HEK293T (cell line): ENCODE measurements at places on chromosomes 11 and 22.
A peak's percentile ranks its signal among the peaks of the same experiment; 100 is the strongest.

DNA sequence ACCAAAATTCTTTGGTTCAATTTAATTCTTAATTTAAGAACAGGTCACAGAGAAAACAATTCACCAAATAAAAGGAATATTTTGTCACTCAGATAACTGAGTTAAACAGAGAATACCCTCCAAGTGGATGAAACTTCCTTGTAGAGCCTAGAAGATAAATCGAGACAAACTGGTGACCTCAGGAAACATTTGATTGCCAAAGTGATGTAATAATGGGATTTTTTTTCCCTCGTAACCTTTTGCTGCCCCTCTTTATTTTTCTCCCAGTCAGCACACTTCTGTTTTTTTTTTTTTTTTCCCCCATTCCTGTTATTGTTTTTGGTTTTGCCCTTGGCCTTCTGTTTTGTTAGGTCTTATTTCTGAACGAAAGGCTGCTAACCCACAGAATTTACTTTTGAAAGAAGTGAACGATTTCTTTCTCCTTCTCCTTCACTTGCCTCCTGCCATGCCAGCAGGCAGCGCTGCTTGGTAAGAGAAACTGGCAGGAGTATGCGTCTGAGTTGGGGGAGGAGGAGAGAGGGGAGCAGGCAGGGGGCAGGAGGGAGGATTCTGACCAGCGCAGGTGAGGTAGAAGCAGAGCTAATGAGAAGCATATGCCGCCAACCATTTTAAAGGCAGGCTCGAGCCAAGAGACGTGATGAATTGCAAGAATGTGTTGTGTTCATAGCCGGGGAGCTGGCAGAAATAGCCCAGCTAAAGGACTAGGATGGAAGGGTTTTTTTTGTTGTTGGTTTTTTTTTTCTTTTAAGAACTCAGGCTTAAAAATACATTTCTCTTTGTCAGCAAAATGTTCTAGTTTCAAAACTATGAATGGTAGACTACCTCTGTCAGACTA, 121.9 kb upstream of the MTMR2 start:
- no peak for DNase-seq

DNA sequence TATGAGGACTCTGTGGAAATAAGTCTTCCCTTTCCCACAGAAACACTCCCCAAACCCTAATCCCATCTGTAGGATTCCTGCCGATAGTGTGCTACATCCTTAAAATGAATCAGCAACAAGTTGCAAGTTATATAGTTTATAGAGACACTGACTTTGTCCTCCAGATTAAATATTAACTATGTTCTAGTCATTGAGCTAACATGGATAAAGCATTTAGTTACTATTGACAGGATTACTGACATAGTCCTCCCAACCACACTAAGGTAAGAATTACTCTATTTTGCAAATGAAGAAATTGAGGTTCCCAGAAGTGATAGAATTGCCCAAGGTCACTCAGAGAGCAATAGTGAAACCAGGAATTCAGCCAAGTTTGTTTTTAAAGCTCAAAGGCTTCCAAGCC, 1.9 kb downstream of the OR52M1 start:
- no peak for DNase-seq

GRCh38 chr11:72721689-72722049, 30.5 kb downstream of the ARAP1 start:
- DNase-seq, result peak; percentile 32

DNA sequence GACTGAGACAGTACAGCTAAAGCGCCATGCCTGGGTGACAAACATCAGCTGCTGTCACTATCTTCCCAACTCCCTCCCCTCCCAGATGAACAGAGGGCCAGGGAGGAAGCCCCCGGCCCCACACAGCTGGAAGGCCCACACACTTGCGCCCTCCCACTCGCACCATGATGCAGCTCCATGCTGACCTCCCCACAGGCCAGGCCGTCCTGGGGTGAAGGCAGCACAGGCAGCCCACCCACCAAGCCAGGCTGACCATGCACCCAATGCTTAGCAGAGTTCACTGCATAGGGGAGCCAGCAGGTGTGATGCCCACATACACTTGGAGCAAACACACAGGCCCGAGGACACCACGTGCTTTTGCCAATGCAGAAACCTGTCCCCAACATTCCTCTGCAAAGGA, 22.1 kb downstream of the LRFN4 start:
- no peak for DNase-seq

GRCh38 chr11:62147545-62147944, 23.7 kb downstream of the INCENP start:
- no peak for DNase-seq

- no peak for DNase-seq
Measured at GRCh38 chr11:70169127-70169526, 34.0 kb upstream of the FADD start.

DNA sequence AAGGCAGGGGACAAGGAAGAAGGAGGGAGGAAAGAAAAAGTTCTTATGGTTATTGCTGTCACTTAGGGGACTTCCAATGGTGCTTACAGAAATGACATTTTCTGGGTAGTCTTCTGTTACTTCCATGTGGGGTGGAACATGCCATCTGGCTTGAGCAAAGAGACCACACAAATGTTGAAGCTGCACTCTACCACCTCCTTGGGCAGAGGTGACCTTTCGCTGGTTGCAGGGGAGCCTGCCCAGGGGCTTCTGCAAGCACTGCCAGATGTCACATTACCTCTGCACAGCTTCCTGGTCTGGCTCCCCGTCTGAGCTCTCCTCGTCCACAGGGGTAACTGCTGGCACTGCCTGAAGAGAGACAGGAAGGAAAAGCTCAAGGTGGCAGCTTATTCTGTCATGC, 32.6 kb upstream of the APOA1 start:
- no peak for DNase-seq

DNA sequence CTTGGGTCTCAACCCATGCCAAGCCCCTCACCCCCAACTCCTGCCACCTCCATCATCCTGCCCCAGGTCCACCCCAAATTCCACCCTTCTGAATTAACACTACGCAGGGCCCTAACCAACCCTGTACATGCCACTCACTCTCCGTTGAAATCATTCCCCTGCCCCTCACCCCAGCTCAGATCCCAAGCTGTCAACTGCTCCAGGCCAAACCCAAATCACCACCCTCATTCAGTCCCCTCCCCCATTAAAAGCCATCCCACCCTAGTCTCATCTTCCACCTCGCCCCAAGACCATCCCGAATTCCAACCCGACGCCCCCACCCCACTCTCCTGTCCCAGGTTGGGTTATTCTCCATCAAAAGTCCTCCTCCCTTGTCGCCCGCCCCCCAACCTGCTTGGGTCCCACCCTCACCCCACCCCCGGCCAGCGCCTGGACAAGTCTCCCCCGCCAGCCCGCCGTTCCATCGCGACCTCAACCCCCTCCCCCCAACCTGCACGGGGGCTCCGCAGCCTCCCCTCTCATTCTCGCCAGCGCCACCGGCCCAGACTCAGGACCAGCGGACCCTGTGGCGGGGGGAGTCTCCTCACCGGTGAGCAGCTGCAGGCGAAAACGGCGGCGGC, 466 bp downstream of the FAM168A start:
- DNase-seq, result peak; percentile 10

DNA sequence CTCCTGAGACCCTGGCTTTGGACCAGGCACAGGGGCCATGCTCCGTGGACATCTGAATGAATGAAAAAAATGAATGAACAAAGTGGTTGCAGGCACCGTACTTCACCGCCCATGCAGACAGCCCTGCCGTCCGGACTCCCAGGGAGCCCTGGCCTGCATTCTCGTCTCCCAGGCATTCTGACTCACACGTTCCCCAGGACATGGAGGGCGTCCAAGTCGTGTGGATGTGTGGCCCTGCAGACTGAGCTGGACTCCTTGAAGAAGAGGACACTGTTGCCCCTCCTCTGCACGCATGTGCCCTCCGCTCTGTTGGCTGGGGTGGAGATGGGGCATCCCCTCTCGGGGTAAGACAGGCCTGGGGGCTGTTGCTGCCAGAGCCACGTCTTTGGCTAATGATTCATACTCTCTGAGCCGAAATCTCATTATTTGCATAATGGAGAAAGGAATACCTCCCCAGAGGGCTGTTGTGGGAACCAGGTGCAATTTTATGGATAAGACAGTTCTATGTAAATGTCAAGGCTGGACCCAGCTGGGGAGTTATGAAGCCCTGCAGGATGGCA, 49.7 kb downstream of the RTL6 start:
- no peak for DNase-seq

- no peak for DNase-seq
Measured at GRCh38 chr11:129930296-129930695, 34.9 kb upstream of the NFRKB start.

DNA sequence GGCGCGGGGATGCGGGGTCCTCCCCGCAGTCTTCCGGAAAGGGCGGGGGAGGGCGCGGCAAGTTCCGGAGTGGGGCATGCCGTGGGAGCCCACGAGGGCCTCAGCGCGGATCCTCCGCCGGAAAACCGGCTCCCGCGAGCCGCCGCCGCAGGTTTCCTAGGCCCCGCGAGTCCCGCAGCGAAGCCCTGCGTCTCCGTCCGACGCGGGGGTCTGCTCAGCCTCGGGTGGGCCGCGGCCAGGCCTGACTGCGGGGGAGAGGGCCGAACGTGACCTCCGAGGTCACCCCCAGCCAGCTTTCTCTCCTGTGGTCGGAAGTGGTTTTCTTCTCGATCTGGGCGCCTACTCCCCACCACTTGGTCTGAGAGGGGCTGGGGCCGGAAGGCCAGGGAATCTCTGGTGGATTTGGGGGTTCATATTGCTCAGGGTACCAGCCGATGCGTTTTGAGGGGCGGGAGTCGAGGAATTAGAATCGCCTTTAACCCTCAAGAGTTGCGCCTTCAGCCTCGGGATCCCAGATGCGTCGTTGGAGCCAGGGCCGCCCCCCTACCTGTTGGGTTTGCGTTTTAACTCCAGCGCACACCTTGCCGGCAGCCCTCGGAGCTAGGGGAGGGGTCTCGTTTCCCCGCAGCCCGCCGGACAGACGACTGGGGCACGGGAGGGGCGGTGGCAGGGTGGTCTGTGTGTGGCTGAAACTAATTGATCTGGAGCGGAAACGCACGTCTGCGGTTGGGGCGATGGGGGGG, 3.6 kb upstream of the CCND1 start:
- DNase-seq, result no peak

DNA sequence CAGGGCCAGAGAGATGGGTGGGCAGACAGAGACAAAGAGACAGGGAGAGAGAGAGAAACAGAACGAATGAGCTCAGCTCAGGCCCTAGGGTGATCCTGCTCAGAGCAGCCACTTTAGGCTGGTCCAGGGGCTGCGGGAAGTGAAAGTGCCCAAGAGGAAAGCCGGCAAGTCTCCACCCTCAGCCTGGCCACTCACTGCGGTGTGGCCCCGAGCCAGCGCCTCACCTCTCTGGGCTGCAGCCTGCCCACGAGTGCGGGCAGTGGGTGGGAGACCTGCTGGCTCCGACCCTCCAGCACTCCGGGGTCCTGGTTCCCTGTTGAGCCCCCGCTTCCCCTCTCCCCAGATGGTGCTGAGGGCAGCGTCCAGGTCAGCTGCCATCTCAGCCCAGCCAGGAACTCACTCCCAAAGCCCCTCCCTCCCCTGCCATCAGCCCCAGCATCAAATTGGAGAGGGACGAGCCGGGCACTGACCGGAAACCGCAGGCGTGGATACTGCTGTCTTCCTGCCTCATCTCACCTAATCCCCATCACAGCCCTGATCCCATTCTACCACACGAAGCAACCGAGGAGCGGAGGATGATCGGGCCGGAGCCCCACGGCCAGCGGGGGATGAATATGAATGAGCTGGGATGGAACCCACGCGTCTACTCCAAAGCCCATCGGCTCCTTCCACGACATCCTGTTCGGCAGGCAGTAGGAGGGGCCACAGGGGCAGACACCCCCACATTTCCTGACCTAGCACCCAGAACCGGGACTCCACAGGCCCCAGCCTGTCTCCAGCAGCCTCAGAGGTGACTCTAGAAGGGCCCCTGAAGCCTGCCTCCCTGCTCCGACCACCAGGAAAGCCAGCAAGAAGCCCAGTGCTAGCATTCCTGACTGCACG, 16.9 kb downstream of the ELFN2 start:
- no peak for DNase-seq

GRCh38 chr22:41178425-41178975, 26.6 kb upstream of the L3MBTL2 start:
- no peak for DNase-seq
